ENCODE measurements at places on chromosomes 2 and 18.

GRCh38 chr2:30422444-30423040 is 24.5 kb upstream of the LCLAT1 start:
- no peak for DNase-seq

DNA sequence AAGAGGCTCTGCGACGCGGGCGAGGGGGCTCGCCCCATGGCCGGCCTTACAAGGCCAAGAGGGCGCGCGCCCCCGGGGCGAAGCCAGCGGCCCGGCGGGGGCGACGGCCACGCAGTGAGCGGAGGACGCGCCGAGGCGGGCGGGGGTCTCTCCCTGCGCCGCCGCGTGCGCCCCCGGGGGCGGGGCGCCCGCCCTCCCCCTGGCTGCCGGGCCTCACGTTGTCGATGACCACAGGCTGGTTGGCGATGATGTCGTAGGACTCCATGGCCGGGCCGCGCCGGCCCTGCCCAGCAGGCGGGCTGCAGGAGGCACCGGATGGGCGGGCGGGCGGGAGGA is 250 bp downstream of the ACTR1B start:
- DNase-seq = no peak

DNA sequence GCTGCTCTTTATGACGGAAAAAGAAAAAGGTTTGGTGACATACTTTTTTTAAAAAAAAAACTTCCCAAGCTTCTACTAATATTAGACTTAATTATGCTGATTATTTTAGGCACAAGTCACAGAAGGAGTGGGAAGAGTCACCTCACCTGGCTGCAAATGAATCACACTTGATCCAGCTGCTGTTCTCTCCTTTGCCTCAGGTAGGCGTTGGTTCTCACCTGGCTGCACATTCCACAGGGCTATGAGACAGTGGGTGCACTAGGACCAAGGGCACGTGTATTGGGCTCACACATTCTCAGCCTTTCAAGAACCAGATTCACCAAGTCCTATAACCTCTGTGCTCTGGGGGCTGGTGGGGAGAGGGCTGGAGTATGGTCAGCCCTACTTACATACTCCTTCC is 93.3 kb downstream of the TGFA start:
- no peak for DNase-seq

GRCh38 chr2:134774786-134775641 is 56.2 kb upstream of the TMEM163 start:
- no peak for DNase-seq

GRCh38 chr2:25374827-25375226 is 33.1 kb upstream of the DNMT3A start:
- DNase-seq = no peak

DNA sequence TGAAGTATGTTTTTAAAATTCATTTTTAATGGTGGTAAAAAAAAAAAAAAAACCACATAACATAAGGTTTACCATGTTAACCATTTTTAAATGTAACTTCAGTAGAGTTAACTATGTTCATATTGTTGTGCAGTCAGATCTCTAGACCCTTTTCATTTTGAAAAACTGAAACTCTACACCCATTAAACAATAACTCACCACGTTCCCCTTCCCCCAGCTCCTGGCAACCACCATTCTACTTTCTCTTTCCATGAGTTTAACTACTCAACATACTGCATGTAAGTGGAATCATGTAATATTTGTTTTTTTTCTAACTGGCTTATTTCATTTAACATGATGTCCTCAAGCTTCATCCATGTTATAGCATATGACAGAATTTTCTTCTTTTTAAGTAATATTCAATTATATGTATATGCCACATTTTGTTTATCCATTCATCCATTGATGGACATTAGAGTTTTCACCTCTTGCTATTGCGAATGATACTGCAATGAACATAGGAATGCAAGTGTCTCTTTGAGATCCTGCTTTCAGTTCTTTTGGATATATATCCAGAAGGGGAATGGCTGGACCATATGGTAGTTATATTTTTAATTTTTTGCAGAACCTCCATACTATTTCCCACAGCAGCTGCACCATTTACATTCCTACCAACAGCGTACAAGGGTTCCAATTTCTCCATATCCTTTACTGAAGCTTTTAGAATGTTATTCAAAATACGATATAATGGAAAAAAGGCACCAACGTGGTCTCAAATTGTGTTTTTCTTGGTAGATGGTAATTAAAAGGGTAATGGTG is 91.0 kb downstream of the SPTBN1 start:
- no peak for DNase-seq

DNA sequence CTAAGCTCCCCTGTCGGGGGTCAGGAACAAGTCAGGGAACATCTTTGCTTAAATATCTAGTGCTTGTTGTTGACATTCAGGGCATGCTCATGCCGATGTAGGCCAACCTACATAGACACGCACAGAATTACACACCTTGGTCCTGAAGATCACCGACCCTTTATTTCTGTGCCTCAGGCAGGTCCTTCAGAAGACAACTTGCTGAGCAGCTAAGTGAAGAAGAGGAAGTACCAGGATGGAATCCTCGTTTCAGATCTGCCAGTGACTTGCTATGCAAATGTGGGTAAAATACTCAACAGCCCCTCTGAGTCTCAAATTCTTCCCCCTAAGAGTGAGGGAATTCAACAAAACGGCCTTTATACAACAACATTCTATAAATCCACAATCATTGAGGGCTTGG is 494.7 kb downstream of the BCL11A start:
- DNase-seq = no peak

- no peak for DNase-seq
Observed at GRCh38 chr2:190562121-190562520, 27.6 kb upstream of the NEMP2 start.

DNA sequence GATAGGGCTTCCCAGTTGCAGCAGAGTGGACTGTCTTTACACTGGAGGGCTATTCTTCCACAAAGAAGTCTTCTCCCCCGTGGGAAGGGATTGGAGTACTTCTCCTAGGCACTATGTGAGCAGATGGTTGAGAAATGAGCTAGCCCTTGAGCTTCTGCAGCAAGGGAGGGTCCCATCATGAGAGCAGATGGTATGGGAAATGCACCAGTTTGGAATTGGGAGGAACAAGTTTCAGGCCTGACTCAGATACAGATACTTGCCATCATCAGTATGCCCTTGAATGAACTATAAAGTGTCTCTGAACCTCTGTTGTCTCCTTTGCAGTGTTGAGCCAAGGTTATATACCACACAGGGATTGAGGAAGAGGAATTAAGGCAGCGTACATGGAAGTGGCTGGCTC is 757.4 kb downstream of the RNF144A start:
- no peak for DNase-seq

- DNase-seq = no peak
Observed at GRCh38 chr2:173567493-173567892, 212.8 kb downstream of the CDCA7 start.

GRCh38 chr2:85120363-85120762 is 12.8 kb upstream of the TCF7L1 start:
- DNase-seq = no peak

DNA sequence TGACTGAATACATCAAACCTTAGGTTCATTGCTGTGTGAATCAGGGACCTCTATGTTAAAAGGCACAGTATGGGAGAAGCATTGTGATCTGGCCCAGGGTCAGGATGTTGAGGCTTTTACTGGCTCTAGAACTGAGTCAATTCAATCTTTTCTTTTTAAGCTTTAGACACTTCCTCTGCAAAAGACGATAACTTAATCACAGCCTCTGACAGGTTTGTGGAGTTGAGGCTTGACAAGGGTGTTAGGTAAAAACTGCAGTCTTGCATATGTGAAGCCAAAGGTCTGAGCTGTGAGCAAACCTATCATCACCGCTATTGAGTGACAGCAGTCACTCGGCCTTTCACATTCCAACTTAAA is 17.3 kb upstream of the ARHGAP25 start:
- no peak for DNase-seq

DNA sequence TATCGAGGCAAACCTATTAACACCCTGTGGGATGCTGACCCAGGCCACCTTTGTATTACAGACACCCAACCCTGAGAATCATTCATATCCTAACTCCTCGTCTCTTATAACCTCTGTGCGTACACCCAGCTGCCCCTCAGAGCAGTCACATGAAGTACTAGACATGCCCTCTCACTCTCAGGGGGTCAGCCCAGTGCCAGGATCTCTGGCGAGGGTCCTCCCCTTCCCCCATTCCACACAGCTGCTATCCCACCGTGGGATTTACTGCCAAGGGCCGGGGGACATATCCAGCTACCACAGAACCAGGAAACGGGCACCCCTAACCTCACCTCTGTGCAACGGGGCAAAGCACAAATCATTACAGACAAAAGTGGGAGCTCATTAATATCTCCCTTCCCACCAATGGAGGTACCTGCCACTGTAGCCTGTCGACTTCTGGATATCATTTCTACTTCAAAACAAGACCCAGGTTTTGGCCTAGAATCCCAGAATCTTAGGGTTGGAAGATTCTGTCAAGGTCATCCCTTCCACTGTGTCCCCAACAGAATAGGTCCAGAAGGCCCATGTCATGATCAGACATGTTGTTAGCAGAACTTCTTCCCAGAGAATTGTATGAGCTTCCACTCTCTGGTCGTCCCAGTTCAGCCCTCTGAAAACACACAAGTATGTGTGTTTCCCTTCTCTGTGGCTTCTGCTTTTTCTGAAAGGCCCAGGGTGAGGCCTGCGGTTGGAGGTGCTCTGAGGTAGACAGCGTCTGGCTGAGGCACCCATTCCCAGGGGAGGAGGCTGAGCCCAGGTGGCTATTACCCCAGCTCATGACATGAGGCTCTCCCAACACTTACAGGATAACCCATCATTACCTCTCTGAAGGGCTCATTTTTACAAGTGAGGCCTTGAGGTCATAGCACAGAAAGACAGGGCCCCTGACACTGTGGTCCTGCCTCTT is 1.7 kb downstream of the TMBIM1 start:
- peak; percentile 30 for DNase-seq

DNA sequence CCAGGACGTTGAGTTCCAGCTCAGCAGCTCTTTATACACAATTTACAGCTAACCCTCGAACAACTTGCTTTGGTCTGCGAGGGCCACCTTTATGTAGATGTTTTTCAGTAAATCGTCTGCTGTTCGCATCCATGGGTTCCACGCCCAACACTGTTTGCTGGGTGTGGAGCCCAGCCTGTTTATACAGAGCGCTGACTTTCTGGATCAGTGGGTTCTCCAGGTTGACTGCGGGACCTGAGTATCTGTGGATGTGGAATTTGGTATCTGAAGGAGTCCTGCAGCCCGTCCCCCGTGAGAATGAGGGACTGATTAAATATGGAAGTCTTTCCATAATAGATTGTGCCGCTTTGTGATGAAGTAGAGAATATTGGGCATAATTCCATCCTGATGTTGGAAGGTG is 2.9 kb downstream of the CTDP1 start:
- DNase-seq = no peak

- DNase-seq = no peak
Observed at GRCh38 chr2:71513096-71513495, 59.7 kb downstream of the DYSF start.

- no peak for DNase-seq
Observed at GRCh38 chr2:11065833-11066485, 89.3 kb upstream of the SLC66A3 start.

DNA sequence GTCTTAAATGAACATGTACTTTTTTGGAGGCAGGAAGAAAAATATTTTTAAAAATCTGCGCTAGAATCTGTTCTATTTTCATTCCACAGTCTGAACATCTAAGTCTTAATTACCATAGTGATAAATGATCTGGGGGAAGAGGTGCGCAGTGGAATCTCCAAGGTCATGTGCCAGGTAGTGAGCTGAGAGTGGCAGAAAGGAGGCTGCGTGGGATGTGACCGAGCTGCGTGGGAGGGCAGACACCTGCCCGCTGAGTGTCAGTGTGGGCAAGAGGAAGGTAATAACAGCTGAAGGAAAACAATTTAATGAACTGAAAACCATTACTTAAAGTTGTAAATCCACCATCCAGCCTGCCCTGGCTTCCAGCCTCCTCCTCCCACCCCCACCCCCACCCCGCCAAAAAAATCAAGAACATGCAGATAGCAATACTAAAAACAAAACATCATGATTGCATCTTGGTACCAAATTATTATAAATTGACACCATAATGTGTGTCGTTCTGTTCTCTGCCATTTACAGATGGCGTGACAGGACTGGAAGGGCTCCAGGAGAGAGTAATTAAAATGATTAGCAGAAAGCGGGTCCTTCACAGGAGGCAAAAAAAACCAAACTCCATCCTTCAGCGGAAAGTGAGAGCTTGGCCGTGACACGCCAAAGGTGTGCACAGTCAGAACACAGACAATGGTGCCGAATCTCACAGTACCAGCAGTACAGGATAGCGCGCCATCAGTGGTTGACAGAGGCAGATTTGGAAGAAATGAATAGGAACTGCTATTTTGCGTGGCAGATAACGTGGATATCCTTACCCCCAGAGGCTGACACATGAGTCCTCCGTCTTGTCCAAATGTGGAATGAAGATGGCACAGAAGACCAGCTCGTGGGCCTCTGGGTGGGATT is 11.4 kb upstream of the DTNB start:
- no peak for DNase-seq

DNA sequence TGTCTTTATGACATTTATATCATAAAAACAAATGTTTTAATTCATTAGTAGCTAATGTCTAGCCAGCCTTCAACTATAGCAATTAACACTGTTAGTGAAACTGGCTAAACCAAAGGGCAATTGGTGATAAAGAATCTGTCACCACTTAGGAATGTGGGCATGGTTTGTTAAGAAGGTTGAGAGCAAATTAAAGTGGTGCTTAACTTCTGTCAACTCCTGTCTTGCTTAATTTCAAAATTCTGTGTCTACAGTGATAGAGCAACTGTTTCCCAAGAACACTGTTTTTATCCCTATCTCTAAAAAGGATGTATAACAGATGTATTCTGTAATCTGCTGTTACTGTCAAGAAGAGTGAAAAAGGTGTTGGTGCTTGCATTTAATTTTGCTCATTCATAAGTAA is 36.5 kb downstream of the CFAP36 start:
- peak; percentile 70 for DNase-seq

- no peak for DNase-seq
Observed at GRCh38 chr18:76234676-76235060, 260.4 kb downstream of the ZNF516 start.

DNA sequence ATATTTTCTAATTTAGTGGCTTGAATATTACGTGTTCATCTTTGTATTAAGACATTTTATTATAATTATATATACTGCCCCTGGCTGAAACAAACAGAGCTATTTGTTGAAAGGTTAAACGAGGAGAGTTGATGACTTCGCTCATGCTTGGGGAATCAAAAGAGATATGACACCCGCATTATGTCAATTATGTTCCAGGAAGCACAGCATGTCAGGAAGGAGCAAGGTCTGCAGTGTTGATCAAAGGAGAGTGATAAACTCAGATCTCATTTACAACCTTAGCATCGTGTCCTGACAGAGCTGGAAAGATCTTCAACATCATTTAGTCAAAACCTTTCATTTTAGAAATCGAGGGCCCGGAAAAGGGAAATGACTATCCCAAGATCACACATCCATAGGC is 510.1 kb downstream of the TDRD15 start:
- no peak for DNase-seq

GRCh38 chr2:176814274-176814673 is 398.3 kb upstream of the HNRNPA3 start:
- no peak for DNase-seq
